Left kidney (tissue), 8 donors: ENCODE measurements at places on chromosomes 2 and 18. TPM values are rescaled to one million over a fixed set of nuclear protein-coding genes. Genes with fewer than 3 reads are reported as not detected.

Gene NEB
- 30.6 TPM for polyA plus RNA-seq

Gene INHBB
- polyA plus RNA-seq: not detected

Gene WDSUB1
- polyA plus RNA-seq: 33.8 TPM

Gene CKAP2L
- polyA plus RNA-seq: 20.9 TPM

Gene UGT1A6
- 2.7 TPM for polyA plus RNA-seq
